OCI-LY7 (cell line): ENCODE measurements at places on chromosomes 7 and 10.

- DNase-seq, result peak; percentile 4
These were observed 41.5 kb upstream of the EBLN1 start for GRCh38 chr10:22259280-22259679.

DNA sequence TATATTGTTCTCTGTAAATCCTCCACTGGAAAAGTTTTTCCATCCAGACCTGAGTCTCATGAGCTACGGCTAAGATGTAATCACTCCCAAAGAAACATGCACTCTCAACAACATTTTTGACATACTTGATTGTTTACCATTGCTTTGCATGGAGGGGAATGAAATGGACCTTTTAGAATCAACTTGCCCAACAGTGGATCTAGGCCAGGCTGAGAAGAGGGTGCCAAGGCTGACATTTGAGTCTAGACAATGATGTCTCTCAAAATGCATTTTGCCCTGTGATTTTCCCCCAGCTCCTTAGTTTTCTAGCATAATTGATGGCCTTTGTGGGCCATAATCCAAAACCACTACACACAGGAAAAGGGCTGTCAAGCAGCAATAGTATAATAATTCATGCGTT is 297.9 kb upstream of the KLF6 start:
- no peak for DNase-seq

DNA sequence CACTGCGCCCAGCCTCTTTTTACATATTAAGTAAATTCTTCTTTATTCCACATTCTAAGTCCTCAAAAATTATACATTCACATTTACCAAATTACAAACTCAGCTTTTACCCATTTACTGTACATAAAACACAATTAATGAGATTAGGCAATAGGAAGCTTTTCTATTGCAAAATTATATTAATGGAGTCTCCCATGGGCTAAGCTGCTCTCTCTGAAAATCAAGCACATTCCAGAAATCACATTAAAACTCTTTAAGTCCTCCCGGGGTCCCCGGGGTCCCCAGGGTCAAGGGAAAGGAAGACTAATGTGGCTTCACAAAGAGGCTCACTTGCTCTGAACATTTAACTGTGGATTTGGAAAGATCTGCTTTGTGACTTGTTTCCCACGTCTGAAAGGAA is 127.4 kb upstream of the KMT2E start:
- DNase-seq, result no peak

DNA sequence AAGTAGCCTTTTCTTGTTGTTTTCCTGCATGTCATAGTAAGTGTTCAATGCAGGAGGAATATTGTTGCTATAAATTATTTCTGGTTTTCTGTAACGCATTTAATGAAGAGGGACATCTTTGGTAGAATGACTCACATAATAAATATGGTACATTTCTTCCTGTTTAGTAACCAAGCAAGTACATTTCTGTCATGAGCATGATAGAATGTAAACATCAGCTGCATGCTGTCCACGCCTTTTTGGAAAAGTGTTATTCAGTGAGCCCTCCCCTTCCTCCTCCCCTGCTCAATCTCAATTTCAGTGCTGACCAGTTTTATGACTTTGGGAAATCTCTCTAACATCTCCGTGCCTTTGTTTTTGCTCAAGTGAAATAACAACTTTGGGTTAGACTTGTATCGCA is 664.0 kb downstream of the XPNPEP1 start:
- no peak for DNase-seq

DNA sequence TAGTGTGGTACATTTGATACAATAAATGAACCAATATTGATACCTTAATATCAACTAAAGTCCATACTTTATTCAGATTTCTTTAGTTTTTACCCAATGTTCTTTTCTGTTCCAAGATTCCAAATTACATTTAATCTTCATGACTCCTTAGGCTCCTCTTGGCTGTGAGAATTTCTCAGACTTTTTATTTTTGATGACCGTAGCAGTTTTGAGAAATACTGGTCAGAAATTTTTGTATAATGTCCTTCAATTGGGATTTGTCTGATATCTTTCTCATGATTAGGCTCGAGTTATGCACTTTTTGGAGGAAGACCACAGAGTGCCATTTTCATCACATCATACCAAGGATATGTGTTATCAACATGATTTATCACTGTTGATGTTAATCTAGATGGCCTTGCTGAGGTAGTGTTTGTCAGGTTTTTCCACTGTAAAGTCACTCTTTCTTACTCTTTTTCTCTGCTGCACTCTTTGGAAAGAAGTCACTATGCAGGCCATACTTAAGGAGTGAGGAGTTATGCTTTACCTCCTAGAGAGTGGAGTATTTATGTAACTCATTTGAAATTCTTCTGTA is 12.9 kb upstream of the ENTPD1 start:
- no peak for DNase-seq

- DNase-seq, result no peak
These were observed 233.1 kb upstream of the CSTF2T start for GRCh38 chr10:51932530-51932929.

DNA sequence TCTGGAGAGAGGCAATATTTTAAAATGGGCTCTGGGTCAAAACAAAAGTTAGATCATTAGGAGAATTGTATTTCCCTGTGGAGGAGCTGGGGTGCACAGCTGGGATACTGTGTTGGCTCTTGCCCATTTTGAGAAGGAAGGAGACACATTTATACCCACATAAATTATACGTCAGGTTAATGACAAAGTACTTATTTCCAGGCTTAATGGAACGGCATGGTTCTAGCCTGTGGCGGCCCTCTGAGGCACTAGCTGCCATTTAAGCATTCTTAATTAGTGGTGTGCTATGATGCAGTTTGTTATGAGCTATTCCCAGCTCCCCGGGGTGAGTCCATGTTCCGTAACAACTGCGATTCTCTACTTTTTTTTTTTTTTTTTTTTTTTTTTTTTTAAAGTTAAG is 193.5 kb downstream of the SEC23IP start:
- no peak for DNase-seq

GRCh38 chr7:101784292-101785127 is 32.9 kb upstream of the CUX1 start:
- DNase-seq, result no peak

- no peak for DNase-seq
These were observed 2.9 kb downstream of the PPP1R3C start for GRCh38 chr10:91629715-91630549.

DNA sequence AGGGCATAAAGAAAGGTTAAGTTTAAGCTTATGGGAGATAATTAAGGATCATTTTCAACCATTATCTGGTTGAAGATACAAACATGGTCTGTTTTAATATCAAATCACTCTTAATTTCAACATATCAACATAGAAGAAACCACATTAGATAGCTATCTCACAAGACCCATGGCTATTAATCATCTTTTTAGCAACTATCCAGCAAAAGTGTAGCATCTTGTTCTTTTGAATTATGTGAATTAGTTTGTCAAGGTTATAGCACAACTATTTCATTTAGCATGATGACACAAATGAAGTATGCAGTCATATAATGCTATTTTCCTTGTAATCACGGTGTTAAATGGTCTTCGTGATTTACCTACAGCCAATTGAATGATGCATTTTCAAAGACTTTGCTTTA is 58.9 kb upstream of the PPP1R9A start:
- DNase-seq, result no peak

DNA sequence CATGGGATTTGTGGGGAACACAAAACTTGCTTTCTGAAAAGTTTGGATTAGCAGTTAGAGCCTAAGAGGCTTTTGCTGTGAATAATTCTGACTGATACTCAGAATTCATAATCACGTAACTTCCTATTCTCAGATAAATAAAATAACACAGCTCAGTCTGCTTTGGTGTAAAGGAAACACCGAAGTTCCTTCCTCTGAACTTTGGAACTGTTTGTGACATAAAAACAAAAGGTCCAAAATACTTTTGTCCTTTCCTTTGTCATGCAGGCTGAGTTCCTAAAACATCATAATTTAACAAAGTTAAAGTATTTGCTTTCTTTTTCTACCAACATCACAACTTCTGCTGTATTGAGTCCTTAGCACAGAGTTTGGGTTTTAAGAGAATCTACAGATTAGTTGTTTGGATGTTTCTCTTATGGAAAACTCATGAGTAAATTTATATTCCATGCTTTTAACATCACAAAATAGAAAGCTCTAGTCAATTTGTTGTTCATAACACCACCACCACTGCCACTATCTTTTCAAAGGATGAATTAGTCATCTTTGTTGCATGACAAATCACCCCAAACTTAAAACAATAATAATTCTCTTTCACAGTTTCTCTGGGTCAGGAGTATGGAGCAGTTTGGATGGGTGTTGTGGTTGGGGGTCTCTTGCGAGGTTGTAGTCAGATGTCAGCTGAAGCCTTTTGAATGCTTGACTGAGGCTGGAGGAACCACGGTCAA is 123.4 kb downstream of the REEP3 start:
- no peak for DNase-seq

GRCh38 chr10:71745664-71746250 is 26.2 kb upstream of the C10orf105 start:
- no peak for DNase-seq

- no peak for DNase-seq
These were observed 307.2 kb downstream of the PRPF18 start for GRCh38 chr10:13893926-13894325.

- DNase-seq, result no peak
These were observed 6.0 kb downstream of the LDB1 start for GRCh38 chr10:102113956-102114857.

DNA sequence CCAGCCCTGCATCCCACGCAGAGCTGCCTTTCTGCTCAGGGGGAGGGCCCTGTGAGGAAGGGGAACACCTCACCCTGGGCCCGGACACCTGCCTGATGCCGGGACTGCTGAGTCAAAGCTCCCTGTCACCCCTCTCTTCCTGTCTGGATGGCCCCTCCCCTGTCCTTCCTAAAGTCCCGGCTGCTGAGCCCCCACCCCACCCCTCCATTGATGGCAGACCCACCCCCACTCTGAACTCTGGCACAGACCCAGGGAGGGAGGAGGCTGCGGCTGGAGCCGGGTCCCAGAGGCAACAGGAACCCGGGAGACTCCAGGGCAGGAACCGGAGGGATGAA is 78.7 kb downstream of the ELFN1 start:
- peak; percentile 25 for DNase-seq

GRCh38 chr10:14879124-14879927 is 660 bp downstream of the SUV39H2 start:
- DNase-seq, result peak; percentile 60

DNA sequence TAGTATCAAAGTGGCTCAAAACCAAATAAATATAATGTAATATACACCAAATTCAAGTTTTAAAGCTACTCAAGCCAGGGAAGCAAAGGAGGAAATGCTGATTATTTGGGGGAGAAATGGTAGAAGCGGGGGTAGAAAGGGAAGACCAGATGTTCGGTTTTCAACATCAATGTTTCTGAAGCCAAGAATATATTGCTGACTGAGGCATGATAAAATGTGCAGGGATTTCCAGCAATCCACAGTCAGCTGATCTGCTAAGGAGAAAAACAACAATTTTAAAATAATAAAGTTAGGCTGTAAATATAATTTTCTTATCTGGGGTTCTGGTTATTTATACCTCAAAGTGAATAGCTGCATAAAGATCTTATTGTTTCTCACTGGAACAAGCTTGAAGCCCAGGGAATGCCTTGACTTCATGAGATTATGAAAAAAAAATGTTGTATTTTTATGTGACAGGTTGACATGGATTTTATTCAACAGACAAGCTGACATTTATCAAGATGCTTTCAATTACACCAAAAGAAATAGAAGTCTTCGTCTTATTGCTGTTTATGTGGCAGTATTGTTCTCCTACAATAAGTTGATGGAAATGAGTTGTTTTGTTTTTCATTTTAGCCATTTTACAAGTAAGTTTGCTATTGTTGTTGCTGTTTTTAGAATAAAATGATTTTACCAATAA is 28.6 kb upstream of the BMPER start:
- DNase-seq, result no peak

DNA sequence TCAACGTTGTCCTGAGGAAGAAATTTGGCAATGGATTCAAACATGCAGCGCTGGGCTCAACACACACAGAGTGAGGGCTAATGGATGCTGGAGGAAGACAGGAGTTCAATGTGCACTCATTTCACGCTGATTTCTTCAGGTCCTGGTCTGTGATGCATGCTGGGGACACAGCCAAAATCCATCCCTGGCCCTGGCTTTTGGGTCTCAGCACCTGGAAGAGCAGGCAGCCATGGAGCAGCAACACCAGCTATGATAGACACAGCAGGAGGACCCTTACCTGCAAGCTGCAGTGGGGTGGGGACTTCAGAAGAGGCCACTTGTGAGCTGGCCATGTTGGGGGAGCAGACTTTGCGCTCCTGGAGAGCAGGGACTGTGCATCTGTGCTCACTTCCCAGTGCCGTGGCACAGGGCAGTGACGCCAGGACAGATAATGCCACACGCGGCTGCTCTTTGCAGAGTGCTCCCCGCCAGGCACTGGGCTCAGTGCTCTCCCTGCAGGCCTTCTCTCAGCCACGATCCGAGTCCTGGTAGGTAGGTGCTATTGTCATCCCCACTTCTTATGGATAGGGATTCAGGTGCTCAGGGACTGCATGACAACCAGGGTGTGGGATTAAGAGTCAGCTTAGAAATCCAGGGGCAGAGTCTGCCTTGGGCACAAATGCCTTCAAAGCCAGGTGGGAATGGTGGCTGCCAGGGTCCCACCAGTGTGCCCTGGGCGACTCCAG is 138.8 kb upstream of the UNC5B start:
- no peak for DNase-seq

DNA sequence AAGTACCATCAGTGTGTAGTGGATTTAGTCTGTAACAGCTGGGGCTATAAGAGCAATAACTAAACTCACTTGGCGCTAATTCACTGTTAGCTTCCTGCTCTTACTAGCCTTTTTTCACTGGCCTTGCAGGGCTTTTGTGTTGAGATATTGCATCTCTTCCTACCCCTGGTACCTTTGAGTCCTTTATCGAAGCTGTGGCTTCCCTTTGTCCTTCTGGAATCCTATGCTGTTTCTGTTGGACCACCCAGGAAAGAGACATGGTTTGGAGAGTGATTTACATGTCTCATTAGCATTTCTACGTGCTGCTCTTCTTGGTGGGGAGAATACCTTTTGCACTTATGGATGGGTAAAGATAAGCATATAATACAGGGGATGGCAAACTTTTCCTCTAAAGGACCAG is 103.8 kb downstream of the MLLT10 start:
- no peak for DNase-seq

DNA sequence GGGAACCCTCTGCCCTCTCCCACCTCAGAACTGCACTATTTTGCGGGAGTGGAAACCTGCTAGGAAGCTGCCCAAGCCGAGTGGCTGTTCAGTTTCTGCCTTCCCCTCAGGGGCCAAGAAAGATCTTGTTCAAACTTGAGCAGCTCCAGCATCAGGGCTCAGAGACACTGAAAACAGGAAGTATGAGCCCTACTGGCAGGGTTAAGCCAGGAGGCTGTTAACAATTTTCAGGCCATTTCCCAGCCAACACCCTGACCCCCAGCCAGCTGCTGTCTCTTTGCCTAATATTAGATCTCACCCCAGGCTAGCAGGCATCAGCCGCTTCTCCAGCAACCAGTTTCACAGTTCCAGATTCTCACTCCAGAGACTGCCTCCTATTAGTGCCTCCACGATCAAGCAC is 9.2 kb downstream of the PLAU start:
- DNase-seq, result peak; percentile 86

DNA sequence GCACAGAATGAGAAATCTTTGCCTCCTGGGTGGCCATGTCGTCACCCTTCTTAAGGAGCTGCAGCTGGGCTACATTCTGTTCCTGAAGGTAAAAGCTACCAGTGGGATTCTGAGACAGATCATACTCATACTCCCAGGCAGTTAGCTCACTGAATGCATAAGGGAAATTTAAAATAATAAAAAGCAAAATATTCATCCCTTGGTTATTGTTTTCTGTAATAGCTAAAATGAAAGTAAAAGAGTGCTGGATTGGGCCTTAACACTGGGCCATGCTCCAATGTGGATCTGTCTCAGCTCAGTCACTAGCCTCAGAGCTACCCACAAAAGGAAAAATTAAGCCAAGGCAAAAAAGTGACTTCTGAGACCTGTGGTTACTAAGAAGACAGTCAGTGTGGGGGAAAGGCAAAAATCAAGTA is 8.9 kb upstream of the DYNC2I1 start:
- no peak for DNase-seq
